Muscle of back (tissue), 13 donors: ENCODE measurements at places on chromosomes 1 and 21. TPM values are rescaled to one million over a fixed set of nuclear protein-coding genes. Genes with fewer than 3 reads are reported as not detected.

DNA sequence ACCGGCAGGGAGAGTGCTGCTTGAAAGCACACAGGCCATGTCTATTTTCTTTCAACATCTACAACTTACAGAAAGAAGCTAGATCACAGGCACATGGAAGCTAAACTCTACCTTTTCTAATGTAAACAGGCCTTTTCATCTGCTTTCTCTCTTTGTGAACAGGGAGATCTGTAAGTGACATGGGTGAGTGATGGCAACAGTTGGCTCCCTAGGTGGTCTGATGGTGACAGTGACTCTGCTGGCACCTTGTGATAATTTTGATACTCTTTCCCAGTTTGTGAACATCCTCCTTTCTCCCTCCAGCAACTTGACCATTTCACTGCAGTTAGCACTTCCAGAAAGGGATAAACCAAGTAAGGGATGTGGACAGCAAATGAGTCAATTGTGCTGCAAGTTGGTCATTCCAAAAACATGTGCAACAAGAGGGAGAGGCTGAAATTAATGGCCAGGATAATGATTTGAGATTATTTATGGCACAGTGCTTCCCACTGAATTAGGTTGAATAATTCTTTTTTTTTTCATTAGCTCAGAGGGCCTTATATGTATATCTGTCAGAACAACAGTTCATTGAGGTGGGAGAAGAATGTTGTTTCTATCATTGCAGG is 89.5 kb downstream of the XCL2 start:
- no peak for DNase-seq

- DNase-seq = peak; percentile 28
These were observed 15.1 kb downstream of the SOX13 start for GRCh38 chr1:204087893-204088528.

DNA sequence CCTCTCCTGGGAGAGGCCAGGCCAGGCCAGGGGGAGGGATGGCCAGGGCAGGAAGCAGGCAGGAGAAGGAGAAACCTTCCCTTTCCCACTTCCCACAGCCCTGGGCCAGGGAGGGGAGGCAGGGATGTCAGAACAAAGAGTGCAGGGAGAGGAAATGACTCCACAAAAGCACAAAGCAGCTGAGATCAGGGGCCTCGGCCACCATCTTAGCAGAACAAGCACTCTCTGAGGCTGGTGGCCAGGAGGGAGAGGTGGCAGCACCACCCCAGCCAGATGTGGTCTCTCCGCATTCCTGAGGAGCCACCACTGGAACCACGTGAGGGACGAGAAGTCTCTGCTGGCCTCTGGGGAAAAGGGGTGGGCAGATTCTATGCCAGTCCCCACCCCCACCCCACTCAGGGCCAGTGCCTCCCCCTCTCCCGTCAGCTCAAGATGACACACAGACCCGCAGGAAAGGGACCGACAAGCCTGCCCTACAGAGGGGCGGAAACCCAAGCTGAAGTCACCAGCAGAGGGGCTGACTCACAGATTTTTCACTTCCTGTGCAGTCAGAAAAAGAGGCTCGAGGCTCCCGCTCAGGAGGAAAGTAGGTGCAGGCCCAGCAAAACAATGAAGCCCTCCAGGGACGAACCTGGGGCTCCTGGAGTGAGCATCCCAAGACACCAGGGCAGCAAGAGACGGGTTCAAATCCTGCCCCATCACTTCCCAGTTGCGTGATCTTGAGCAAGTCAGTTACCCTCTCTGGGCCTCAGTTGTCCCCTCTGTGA is 24.1 kb upstream of the ALDH4A1 start:
- peak; percentile 88 for DNase-seq

- DNase-seq = no peak
These were observed 3.5 kb upstream of the CLDN19 start for GRCh38 chr1:42743317-42744147.

- DNase-seq = no peak
These were observed 244.4 kb downstream of the FOXD2 start for GRCh38 chr1:47682198-47682597.

GRCh38 chr1:184036517-184036949 is 995 bp downstream of the COLGALT2 start:
- DNase-seq = no peak

- no peak for DNase-seq
These were observed 5.3 kb downstream of the SCMH1 start for GRCh38 chr1:41236781-41237180.

GRCh38 chr1:87318056-87318650 is 10.5 kb upstream of the LMO4 start:
- DNase-seq = no peak

DNA sequence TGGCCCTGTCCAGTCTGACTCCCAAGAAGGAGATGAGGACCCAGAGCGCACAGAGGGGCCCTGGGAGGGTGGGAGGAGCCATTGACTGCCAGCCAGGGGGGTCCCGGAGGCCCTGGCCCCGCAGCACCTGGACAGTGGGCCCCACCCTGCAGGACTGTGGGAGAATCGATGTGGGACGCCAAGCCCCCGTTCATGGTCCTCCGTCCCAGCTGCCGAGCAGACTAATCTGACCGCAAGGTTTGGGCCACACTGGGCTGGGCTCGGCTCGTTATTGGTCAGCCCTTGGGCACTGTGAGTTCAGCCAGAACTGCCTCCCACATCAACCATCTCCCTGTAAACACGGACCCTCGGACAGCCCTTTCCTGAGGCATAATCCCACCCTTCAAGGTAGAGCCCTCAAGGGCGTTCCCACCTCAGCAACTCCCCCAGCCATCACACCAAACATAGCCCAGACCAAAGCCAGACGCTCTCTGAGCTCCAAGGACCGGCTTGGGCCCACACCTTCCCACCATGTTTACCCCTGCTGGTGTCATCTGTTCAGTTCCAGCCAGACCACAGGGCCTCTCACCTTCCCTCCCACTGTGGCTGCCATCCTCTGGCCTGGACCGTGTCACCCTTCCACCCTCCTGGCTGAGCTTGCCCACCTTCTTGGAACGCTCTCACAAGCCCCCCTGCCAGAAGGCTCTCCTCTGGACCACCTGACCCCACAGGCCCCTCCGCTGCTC is 16.2 kb upstream of the POFUT2 start:
- no peak for DNase-seq

GRCh38 chr21:30962013-30962412 is 76.3 kb downstream of the KRTAP19-8 start:
- DNase-seq = no peak

- DNase-seq = no peak
These were observed 150.9 kb downstream of the PRDM16 start for GRCh38 chr1:3219791-3220467.

- no peak for DNase-seq
These were observed 741.4 kb downstream of the KCNT2 start for GRCh38 chr1:195866781-195867222.

PRAMEF10 gene
- not detected for polyA plus RNA-seq

KCNQ4 gene
- 33.5 TPM for polyA plus RNA-seq

MCOLN2 gene
- not detected for polyA plus RNA-seq

PLA2G2D gene
- polyA plus RNA-seq = not detected

PDC gene
- polyA plus RNA-seq = 0.34 TPM

TMEM200B gene
- polyA plus RNA-seq = 8.7 TPM

IARS2 gene
- 48.1 TPM for polyA plus RNA-seq

SAMSN1 gene
- 3.4 TPM for polyA plus RNA-seq

MYOG gene
- 372 TPM for polyA plus RNA-seq
